HCEC 1CT (cell line): ENCODE measurements at places on chromosomes 16 and 17.

DNA sequence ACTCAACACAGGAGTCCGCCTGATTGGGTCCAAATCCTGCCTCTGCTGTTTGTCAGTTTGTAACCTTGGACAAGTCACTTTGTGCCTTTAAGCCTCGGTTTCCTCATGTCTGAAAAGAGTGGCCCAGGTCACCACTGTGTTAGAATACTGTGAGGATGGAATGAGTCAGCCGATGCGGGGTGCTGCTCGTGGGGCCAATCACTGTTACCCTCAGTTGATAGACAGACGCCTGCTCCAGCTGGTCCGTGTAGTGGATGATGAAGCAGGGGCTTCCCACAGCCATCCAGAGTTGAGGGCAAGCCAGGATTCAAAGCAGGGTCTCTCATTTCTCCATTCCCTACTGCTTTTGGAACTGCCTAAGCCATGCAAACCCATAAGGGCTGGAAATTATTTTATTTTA, 5.8 kb downstream of the FBXL19 start:
- DNase-seq, result no peak

GRCh38 chr17:67476787-67477335, 99.8 kb downstream of the PITPNC1 start:
- no peak for DNase-seq

- DNase-seq, result no peak
Observed at GRCh38 chr17:83057793-83058265, 21.6 kb upstream of the METRNL start.

GRCh38 chr16:3214904-3215600, 19.9 kb downstream of the ZNF200 start:
- peak; percentile 10 for DNase-seq

- DNase-seq, result no peak
Observed at GRCh38 chr16:15451098-15451731, 16.8 kb downstream of the BMERB1 start.

- no peak for DNase-seq
Observed at GRCh38 chr17:17479209-17479608, 2.4 kb downstream of the MED9 start.

GRCh38 chr17:63706336-63707082, 6.6 kb upstream of the LIMD2 start:
- no peak for DNase-seq

DNA sequence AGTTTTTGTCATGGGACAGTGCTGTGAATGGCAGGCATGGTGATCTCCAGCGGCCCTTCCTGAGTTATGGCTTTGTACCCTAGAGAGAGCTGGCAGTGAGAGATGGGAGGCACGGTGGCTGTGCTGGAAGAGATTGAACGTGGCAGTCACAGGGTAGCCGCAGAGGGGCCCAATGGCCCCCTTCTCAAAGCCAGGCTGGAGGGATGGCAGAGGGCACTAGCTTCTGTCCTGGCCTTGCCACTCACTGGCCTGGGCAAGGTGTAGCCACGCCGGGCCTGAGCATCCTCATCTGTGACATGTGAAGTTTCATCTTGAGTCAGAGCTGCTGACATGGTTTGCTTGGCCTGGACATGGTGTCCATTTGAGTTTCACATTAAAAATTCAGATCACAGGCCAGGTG, 3.9 kb upstream of the ATP2A1 start:
- no peak for DNase-seq

GRCh38 chr17:44928950-44929720, 13.8 kb upstream of the GFAP start:
- no peak for DNase-seq

DNA sequence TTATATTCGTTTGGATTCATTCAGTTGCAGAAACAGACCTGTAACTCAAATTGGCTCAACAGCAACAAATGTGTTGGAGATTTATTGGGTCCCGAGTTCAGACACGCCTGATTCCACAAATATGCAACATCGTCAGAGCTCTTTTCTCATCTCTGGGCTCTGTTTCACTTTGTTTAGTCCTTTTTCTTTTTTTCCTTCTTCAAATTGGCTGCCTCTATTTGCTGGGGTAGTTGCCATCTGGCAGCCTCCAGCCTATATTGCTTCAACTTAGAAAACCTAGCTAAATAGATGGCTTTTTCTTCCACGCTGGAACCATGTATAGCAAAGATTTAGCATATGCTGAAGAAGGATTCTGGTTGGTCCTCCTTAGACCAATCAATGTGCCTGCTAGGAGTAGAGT, 398.5 kb downstream of the RBFOX1 start:
- no peak for DNase-seq

- DNase-seq, result no peak
Observed at GRCh38 chr17:49316889-49317675, 45.0 kb downstream of the ZNF652 start.

GRCh38 chr17:79045001-79045729, 21.2 kb downstream of the C1QTNF1 start:
- DNase-seq, result no peak

DNA sequence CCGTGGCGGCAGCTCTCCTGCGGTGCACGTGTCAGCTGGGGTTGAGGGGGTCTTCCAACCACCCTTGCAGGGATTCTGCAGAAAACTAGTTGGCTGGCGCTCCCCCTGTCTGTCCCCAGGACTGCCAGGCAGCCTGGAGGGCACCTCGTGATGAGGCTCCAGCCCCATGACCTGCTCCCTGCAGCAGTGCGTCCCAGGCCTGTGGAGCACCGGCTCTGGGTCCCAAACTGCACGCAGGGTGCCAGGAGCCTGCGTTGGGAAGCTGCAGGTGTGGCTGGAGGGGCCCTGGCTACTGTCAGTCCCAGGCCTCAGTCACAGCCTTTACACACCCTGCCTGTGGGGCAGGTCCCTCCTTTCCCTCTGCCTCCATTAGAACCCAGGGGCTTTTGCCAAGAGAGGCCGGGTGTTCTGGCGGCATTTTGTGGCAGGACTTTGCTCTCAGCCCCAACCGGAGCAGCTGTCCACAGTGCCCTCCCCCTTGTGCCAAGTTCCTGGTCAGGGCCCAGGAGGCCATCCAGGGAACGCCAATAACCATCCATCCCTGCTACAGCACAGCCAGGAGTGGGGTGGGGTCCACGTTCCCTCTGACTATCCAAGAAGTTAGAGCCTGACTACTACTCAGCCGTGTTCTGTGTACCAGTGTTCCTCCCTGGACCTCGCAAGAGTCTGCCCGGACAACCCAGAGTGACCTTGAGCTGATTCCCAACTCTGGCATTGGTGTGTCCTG, 9.2 kb downstream of the CHMP6 start:
- DNase-seq, result no peak

DNA sequence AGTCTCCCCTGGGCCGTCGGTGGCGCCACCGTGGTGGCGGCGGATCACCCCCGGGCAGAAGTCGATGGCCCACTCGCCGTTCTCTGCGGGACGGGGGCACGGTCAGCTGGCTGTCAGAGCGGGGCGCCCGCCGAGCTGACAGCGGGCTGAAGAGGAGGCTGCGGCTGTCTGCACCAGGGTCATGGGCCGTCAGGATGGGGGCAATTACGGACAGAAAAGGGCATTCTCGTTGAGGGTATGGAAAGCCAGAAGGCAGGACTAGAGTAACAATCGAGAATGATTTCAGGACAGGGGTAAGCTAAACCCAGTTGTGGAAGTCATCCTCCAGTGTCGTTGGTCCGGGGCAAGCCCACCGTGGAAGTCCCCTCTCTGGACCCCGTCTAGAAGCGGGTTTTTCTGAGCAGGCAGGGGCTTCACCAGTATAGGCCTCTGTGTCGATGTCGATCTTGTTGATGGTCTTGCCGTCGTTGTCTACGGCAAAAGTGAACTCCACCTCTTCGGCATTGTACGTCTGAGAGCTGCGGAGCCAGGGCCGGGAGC, 1.7 kb downstream of the CHRNE start:
- no peak for DNase-seq

DNA sequence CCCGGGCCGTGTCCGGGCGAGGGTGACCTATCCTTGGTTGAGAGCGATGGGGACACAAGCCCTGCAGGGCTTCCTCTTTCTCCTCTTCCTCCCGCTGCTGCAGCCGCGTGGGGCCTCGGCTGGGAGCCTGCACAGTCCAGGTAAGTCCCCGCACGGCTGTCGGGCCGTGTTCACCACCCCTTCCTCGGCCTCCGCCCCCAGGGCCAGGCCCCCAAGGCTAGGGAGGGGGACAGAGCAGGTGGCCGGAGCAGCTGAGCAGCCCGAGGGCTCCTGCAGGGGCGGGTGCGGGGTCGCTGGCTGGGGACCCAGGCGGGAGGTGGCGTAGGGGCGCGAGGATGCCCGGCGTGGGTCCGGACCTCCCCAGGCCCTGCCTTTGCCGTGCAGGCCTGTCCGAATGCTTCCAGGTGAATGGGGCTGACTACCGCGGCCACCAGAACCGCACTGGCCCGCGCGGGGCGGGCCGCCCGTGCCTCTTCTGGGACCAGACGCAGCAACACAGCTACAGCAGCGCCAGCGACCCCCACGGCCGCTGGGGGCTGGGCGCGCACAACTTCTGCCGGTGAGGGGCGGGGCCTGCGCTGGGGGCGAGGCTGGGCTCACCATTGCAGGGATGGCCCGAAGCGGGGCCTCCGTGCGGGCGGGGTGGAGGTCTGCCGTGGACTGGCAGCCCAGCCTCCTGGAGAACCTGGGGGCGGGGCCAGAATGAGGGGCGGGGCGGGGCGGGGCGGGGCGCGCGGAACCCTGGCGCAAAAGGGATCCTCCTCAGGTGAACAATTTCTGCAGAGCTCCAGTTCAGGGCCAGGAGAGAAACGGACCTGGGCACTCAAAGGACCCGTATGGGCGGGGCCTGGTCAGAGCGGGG, 631 bp downstream of the KREMEN2 start:
- no peak for DNase-seq

DNA sequence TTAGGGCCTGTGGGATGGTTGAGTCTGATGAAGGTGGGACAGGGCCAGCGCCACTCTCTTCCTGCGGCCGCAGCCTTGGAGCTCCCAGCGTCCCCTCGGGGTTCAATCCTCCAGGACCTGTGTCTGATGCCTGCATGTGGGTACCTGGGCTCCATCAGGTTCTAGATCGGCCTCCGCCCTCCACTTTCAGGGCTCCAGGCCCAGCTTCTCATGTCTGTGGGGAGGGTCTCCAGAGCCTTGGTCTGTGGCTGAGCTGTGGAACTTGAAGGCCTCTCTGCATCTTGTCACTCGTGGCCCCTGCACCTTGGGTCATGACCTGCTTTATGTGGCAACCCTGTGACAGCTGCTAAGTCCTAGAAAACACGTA, 89.8 kb upstream of the ZNF750 start:
- no peak for DNase-seq

GRCh38 chr17:7246779-7247178, 4.5 kb upstream of the GABARAP start:
- DNase-seq, result no peak

DNA sequence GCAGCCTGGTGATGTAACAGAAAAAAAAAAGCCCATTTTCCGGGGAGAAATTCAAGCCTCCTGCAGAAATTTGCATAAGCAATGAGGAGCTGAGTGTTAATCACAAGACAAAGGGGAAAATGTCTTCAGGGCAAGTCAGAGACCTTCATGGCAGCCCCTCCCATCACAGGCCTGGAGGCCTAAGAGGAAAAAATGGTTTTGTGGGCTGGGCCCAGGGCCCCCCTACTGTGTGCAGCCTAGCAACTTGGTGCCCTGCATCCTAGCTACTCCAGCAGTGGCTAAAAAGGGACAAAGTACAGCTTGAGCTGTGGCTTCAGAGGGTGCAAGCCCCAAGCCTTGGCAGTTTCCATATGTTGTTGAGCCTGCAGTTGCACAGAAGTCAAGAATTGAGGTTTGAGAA, 49.7 kb downstream of the AHSP start:
- no peak for DNase-seq

GRCh38 chr17:2023692-2024571, 1.2 kb downstream of the RTN4RL1 start:
- no peak for DNase-seq

GRCh38 chr16:2490190-2491105, 15.5 kb downstream of the TBC1D24 start:
- DNase-seq, result no peak

GRCh38 chr17:73710095-73710592, 65.9 kb upstream of the SDK2 start:
- no peak for DNase-seq

- DNase-seq, result no peak
Observed at GRCh38 chr16:53756275-53756996, 52.5 kb downstream of the FTO start.

GRCh38 chr17:16155536-16155935, 59.8 kb downstream of the NCOR1 start:
- DNase-seq, result no peak

DNA sequence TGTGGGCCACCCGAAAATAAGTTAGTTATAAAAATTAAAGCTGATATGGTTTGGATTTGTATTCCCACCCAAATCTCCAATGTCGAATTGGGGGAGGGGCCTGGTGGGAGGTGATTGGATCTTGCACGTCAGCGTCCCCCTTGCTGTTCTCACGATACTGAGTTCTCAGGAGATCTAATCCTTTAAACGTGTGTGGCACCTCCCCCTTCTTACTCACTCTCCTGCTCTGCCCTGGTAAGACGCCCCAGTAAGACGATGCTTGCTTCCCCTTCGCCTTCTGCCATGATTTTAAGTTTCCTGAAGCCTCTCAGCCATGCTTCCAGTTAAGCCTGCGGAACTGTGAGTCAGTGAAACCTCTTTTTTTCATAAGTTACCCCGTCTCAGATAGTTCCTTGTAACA, 35.4 kb downstream of the SYCE1L start:
- DNase-seq, result no peak

GRCh38 chr17:66777689-66778225, 57.2 kb upstream of the CACNG5 start:
- DNase-seq, result no peak

DNA sequence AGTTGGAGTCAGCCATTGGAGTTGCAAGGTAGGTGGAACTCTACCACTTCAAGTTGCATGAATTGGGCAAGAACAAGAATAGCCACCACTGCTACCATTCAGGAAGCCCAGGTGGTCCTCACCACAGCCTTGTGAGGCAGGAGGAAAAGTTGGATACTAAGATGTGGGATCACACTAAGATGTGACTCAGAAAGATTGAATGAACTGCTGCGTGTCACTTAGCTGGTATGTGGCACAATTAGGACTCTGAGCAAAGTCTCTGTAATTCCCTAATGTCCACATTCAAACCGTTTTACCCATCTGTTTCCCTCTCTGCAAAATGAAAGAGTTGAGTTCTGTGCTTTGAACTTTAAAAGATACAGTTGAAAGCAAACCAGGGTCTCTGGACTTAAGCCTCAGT, 44.7 kb upstream of the HS3ST3A1 start:
- DNase-seq, result peak; percentile 41
